ENCODE measurements at places on chromosomes 2 and 18.

DNA sequence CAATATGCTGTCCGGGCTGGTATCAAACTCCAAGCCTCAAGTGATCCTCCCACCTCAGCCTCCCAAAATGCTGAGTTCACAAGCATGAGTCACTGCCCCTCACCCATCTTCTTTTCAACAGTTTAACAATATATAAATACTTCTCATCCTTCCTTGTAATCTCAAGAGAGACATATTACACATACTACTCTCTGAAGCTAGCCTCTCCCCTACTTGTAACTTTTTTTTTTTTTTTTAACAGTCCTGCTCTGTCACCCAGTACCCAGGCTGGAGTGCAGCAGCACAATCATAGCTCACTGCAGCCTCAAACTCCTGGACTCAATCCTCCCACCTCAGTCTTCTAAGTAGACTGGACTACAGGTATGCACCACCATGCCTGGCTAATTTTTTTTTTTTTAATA lies 5.7 kb downstream of the GFPT1 start:
- no peak for DNase-seq

DNA sequence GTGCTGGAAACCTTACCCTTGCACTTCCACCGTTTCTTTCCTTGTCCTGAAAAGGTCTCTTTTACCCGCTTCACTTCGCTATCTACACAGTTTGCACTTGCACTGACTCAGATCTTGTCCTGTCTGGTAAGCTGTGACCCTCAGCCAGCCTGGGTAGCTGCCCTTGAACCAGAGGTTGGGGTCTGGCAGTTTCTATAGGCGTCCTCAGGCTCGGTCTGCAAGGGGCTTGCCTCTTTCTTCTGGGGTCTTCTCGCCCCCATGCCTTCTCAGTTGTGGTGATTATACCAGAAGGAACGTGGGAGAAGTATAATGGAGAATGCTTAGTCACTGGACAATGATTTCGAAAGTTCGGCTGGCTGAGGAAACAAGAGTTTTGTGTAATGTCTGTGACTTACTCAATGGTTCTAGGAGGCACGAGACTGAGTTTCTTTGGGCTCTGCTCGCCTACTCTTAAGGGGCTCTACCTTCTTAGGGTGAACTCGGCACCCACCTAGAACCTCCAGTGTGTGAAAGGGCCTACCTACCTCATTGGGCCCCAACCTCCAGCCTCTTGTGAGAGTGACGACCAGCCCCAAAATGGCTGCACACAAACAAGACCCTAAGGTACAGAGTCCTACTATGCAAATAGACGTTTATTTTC lies 6.9 kb upstream of the STAT1 start:
- DNase-seq: no peak

DNA sequence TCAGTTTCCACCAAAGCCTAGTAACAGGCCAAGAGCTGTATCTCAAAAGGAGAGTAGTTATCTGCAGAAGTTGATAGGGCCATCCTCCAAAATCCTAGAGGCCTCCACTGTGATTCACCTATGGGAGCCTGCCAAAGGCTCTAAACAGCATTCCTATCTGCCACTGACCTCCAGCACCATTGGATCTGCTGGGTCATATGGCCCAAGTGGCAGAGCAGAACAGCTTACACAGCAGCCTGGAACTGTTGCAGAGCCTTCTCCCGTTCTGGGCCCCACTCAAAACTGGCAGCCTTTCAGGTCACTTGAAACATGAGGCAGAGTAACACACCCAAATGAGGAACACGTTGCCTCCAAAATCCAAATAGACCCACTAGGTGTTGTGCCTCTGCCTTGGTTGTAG lies 345.2 kb upstream of the RND3 start:
- DNase-seq: no peak

GRCh38 chr2:227562581-227562980 lies 36.1 kb upstream of the SCYGR2 start:
- DNase-seq: no peak

DNA sequence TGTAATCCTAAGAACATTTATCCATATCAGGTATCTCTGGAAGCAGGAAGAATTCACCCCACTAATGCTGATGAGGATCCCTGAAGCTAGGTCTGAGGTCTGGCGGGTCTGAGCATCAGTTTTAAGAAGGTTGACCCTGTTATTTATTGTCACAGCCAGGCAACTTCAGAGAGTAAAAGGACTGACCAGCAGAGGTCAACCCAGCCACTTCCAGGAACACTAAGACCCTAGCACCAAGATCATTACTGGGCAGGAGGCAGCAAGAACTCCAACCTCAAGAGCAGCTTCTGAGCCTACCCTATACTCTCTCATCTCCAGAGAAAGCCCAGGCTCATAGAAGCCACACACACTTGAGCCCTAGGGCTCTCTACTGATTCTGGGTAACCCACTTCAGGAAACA lies 901.4 kb downstream of the DCDC2C start:
- DNase-seq: no peak

GRCh38 chr18:76579301-76579695 lies 84.3 kb upstream of the ZNF516 start:
- no peak for DNase-seq

DNA sequence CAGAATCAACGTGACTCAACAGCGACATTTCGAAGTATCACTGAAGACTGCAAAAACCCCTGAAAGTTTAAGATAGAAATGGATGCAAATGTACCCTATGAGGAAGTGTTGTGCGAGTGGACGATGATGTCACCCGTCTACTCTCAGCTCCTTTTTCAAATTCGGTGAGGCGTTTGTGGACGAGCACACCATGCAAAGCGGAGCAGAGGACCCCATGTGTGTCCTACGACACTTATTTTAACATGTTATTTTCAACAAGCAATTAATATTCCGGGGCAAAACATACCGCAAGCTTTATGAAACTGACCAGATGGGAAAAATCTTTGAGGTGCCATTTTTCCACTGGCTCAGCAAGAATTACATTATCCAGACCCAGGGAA lies 2.0 kb downstream of the PXDN start:
- no peak for DNase-seq

GRCh38 chr2:17849275-17849674 lies 29.2 kb upstream of the KCNS3 start:
- no peak for DNase-seq

DNA sequence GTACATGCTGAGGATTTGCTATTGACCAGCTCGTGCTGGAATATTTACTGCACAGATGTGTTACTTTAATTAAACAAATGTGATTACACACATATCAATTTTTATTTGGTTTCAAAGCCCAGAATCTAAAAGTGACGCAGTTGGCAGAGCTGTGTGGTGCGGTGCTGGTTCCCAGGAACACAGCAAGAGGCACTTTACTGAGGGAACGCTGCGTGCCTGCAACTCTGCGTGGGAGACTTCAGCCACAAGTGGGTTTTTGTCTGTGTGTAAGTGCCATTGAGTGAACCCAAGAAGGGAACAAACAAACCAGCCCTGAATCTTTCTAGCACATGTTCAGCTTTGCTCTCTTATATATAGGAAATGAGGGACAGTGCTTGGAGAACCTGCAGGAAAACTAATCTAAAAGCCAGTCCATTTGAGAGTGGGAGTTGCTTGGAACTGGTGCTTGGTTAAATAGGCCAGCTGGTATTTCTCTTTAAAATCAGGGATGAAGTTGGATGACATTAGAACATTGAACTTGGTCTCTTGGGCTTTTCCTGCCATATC lies 196.6 kb upstream of the CELF4 start:
- DNase-seq: no peak

GRCh38 chr2:237977380-237977779 lies 10.6 kb downstream of the UBE2F start:
- DNase-seq: no peak

GRCh38 chr2:219569041-219569440 lies 2.3 kb downstream of the OBSL1 start:
- no peak for DNase-seq

DNA sequence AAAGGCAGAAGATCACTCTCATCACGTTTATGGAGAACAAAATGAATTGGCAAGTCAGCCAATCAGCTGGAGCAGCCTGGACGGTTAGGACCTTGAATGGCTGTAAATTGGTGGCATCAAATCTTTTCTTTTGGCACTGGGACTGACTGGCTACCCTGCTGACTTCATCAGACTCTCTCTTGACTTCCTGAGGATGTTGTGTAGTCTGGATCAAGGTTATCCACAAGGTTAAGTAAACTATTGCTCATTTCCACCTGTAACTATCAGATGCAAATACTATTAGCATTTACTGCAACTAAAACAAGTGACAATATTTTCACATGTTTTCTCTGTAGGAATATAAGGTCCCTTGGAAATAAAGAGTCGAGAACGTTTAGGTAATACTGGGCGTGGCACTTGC lies 134.3 kb upstream of the RASGRP3 start:
- DNase-seq: no peak
